ENCODE measurements at places on chromosomes 1 and 21. TPM values are rescaled to one million over a fixed set of nuclear protein-coding genes. Genes with fewer than 3 reads are reported as not detected.
A peak's percentile ranks its signal among the peaks of the same experiment; 100 is the strongest.

GRCh38 chr1:67582625-67583461, 102.2 kb upstream of the GADD45A start:
- no peak for DNase-seq

Gene RIIAD1
- total RNA-seq: not detected

Gene ATP6V1G3
- 1.3 TPM for total RNA-seq

DNA sequence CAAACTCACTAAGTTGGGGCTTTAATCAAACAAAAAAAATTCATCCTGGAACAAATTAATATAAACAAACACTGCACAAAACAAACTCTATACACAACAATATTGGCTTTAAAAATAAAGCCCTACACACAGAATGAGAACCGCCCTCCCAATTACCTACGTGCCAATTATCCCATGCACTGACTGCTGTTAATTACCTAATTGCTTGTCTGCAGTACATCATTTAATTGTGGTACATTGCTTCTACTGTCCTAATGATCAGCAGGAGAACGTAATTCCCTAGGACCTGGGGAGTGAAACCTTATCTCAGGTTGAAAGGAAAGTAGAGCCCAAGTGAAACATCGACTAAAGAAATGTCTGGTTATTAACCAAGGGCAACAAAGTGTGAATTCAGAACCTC, 364.5 kb downstream of the KCNH1 start:
- no peak for DNase-seq

Gene COL8A2
- total RNA-seq: 0.18 TPM

Gene KCNH1
- total RNA-seq: 3.2 TPM

DNA sequence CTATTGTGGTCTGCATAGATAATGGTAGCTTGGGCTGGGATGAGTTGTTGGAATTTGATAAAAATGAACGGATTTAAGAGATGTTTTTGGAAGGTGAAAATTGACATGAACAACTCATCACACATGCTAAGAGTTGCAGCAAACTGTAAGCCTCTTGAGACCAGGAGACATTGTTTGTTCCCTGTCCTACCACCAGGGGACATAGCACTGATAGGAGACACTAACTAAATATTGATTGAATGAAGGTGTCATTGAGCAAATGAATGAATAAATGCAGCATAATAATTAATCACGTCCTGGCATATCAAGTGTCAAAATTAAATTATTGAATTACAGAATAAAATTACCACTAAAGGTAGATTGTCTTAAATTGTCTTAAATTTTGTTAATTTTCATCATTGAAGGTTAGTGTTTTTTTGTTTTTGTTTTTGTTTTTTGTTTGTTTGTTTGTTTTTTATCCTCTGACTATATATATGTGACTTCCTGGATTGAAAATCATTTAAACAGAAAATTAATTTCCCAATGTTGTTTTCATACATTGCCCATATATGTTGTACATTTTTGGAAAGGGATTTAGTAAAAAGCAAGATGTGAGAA, 285.3 kb upstream of the C1orf105 start:
- no peak for DNase-seq

GRCh38 chr1:87329526-87330056, 911 bp downstream of the LMO4 start:
- DNase-seq: no peak

DNA sequence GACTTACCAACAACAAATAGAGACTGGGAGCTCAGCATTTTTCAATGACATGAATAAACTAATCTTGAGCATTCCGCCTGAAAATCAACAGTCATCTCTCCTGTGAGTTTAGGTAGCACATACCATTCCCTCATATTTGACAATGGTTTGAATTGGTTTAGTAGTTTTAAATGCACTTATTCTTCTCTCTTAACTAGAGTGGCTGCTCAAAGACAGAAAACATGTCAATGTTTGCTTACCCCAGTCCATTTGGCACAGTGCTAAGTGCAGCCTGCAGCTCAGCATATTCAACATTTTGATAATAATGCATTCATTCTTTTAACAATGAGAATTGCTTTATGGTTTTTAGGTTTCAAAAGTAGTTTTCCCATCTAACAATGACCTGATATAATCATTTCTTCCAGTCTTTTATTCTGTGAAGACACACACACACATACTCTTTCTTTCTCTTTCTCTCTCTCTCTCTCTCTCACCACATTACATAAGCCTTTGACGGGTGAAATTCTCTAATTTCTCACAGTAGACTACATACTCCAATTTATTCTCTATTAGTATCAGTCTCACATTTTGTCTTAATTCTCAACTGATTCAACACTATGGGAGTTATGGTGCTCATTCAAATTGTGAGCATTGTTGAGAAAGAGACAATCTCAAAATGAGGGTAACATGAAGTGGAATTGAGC, 432.3 kb downstream of the LRRIQ3 start:
- no peak for DNase-seq

- DNase-seq: peak; percentile 55
Observed at GRCh38 chr1:1356796-1357401, 1.5 kb downstream of the MXRA8 start.

Gene LRRC3
- total RNA-seq: 14.1 TPM

- peak; percentile 50 for DNase-seq
Observed at GRCh38 chr1:172322219-172323061, 98.0 kb upstream of the C1orf105 start.

All from endodermal cell (in vitro differentiated cells).